Vagina (tissue), 2 donors: ENCODE measurements at places on chromosomes 11 and 22.

DNA sequence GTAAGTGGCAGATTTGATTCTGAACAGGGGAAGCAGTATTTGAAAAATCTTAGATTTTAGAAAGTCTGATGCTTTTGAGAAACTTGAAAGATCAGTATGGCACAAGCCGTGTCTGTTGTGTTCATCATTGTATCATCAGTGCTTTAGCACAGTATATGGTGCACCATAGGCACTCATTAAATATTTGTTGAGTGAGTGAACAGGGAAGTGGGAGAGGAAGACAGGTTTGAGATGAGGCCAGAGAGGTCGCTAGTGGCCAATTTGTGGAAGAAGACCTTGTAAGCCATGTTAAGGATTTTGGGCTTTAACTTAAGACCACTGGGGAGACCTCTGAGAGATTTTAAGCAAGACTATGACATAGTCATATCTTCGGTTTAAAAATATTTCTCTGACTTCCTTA lies 12.9 kb downstream of the CHEK1 start:
- no peaks in the 10 kb centered on the region for H3K27me3 ChIP-seq
- H3K27ac ChIP-seq: no peak overlapping the region
- no peak overlapping the region for H3K4me3 ChIP-seq
- no peaks in the 10 kb centered on the region for H3K4me1 ChIP-seq
- DNase-seq: no peak
- no peaks in the 10 kb centered on the region for H3K36me3 ChIP-seq

DNA sequence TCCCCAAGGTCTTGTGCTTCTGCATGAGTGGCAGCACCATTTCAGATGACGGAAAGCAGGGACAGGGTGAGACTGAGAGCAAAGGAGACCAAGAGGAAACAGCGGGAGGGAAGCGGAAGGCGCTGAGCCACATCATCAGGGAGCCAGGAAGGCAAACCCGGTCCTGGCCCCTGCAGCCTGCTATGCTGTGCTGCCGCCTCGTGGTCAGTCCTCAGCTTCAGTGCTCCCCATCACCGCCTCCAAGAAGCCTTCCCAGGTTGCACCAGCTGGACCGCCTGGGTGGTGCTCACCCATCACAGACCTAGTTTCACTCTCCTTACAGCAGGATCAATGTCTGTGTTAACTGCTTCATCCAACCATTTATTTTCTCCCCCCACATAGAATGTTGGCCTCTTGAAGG lies 73.0 kb upstream of the PHF21B start:
- no peak overlapping the region for H3K27ac ChIP-seq
- H3K4me1 ChIP-seq: peaks cover 13% of the 10 kb centered on the region
- DNase-seq: no peak
- no peaks in the 10 kb centered on the region for H3K36me3 ChIP-seq
- no peaks in the 10 kb centered on the region for H3K27me3 ChIP-seq
- no peak overlapping the region for H3K4me3 ChIP-seq

DNA sequence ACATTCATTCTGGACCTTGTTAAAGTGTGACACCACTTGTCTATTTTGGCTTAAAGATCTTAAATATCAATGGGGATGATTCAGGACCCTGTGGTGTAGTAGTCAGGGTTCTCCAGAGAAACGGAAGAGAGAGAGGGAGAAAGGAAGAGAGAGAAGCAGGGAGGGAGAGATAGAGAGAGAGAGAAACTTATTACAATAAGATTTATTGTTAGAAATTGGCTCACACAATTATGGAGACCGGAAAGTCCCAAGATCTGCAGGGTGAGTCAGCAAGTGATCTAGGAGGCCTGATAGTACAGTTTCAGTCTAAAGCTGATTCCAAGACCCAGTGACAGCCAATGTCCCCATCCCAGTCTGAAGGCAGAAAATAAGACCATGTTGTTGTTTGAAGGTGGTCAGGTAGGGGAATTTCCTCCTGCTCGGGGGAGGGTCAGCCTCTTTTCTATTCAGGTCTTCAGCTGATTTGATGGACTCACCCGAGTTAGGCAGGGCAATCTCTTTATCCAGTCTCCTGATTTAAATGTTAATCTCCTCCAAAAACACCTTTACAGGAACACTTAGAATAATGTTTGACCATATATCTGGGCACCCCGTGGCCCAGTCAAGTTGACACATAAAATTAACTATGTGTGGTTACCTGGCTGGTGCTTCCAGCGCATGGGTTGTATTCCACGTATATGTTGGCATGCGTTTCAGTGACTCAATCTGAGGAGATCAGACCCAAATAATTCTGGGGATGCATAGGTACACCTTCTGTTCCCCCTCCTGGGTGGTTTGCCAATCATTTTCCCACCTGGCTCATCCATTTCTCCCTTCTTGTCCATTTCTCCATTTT lies 1350.5 kb downstream of the TBC1D22A start:
- no peaks in the 10 kb centered on the region for H3K36me3 ChIP-seq
- no peaks in the 10 kb centered on the region for H3K4me1 ChIP-seq
- no peak for DNase-seq
- H3K27ac ChIP-seq: no peak overlapping the region
- H3K4me3 ChIP-seq: no peak overlapping the region

DNA sequence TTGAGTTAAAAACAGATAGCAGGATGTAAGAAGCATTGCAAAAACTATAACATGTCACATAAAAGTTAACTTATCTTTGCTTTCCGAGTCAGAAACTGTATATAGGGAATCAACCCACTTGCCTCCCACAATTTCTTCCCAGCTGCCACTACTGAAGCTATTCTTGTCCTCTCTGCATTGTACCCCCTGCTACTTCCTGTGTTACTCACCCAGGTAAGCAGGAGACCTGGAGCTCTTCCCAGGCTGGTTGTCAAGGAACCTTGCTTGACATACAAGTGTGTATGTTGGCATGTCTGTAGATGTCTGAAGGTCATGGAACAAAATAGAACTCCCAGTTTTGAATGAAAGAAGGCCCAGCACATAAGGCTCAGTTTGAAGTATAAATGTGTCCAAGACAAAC lies 74.3 kb upstream of the LRRC4C start:
- H3K27ac ChIP-seq: no peak overlapping the region
- H3K4me3 ChIP-seq: no peak overlapping the region
- no peaks in the 10 kb centered on the region for H3K27me3 ChIP-seq
- DNase-seq: no peak
- no peaks in the 10 kb centered on the region for H3K4me1 ChIP-seq

- peaks cover 13% of the 10 kb centered on the region for H3K4me1 ChIP-seq
- H3K27me3 ChIP-seq: no peaks in the 10 kb centered on the region
- H3K4me3 ChIP-seq: peak overlapping the region; percentile 32
- H3K27ac ChIP-seq: no peak overlapping the region
- H3K36me3 ChIP-seq: no peaks in the 10 kb centered on the region
- no peak for DNase-seq
Observed at GRCh38 chr11:43547430-43547831, 133.1 kb upstream of the HSD17B12 start.

DNA sequence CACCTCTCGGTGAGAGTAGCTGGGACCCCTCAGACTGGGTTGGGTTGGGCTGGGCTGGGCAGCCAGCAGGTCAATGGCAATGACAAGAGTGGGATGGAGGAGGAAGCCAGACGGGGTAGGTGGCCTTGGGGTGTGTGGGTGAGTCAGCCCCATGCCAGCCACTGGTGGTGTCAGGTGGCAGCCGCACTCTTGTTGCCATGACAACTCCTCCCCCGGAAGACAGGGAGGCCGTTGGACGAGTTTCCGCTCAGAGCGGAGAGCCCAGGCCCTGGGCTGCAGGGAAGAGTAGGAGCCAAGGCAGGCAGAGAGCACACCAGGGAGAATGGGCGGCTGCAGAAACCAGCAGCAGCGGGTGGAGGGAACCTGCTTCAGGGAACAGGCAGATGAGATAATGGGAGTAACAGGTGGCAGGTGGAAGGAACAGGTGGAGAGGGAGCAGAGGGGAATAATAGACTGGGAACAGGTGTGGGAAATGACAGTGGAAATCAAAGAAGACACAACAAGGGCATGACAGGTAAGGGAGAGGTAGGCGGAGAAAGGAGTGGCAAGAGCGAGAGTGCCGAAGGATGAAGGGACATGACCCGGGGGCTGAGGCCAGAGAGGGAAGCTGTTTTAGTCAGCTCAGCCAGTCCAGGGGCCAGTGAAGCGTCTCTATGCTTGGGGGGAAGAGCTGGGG lies 8.7 kb downstream of the SPTBN2 start:
- no peak overlapping the region for H3K4me3 ChIP-seq
- no peaks in the 10 kb centered on the region for H3K27me3 ChIP-seq
- no peaks in the 10 kb centered on the region for H3K4me1 ChIP-seq
- H3K27ac ChIP-seq: no peak overlapping the region
- DNase-seq: no peak

GRCh38 chr11:58024601-58025091 lies 965 bp downstream of the OR9Q1 start:
- H3K4me1 ChIP-seq: no peaks in the 10 kb centered on the region
- no peak for DNase-seq
- no peaks in the 10 kb centered on the region for H3K27me3 ChIP-seq
- H3K27ac ChIP-seq: no peak overlapping the region

DNA sequence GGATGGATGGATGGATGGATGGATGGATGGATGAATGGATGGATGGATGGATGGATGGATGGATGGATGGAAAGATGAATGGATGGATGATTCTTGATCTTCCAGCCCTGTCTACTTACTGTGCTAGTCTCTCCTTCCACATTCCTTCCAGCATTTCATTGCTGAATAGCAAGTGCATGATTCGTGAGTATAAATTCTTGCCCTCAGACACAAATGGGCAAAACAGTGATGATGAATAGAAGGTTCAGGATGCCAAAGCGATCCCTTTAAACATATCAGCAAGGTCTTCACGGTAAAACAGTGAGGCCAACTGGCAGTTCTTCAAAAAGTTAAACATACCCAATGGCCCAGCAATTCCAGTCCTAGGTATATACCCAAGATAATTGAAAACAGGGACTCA lies 400.2 kb downstream of the MN1 start:
- H3K4me3 ChIP-seq: no peak overlapping the region
- DNase-seq: no peak
- no peaks in the 10 kb centered on the region for H3K4me1 ChIP-seq
- no peaks in the 10 kb centered on the region for H3K36me3 ChIP-seq
- no peak overlapping the region for H3K27ac ChIP-seq
- H3K27me3 ChIP-seq: no peaks in the 10 kb centered on the region

DNA sequence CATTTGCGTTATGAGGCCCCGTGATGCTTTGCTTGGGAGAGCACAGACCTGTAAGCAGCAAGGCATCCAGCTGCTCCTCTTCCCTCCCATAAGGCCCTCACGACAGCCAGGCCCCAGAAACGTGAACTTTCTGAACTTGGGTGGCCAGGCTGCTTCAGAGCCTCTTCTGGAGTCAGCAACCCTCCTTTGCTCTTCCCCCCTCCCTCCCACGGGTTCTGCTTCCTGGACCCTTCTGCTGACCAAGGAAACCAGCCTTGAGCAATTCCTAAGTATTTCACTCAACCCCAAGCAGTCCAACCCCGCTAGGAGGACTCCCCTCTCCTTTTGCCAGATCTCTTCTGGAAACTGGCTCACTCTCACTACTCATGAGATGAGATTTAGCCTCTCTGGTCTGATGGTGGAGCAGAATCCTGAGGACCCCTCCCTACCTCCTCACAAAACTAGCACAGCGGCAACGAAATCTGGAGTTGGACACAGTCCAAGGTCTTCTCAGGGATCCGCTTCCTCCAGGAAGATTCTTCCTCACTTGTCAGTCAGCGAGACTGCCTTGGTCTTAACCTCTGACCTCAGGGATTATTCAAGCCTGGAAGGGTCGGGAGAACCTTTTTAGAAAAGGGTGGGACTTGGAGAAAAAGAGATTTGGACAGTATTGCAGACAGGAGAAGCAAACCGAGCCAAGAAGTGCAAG lies 86.2 kb downstream of the UBASH3B start:
- no peaks in the 10 kb centered on the region for H3K36me3 ChIP-seq
- no peaks in the 10 kb centered on the region for H3K27me3 ChIP-seq
- H3K4me1 ChIP-seq: peaks cover 17% of the 10 kb centered on the region
